ENCODE measurements at places on chromosomes 4 and X.

- DNase-seq = no peak
Measured at GRCh38 chr4:68748181-68748991, 67.4 kb upstream of the UGT2B10 start.

- peak; percentile 66 for DNase-seq
Measured at GRCh38 chrX:154411981-154412340, 622 bp downstream of the TAFAZZIN start.

DNA sequence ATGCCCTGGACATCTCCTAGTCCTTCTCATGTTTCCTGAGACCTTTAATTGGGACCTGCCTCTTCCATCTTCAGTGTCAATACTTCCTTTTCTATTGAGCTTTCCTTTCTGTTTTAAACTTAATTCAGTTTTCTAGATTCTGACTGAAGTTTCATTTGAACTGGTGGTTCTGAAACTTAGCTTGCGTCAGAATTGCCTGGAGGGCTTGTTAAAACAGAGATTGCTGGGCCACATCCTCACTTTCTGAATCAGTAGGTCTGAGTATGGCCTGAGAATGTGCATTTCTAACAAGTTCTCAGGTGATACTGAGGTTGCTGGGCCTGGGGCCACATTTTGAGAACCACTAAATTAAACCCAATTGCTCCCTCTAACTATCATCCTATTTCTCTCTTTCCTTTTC is 152.1 kb upstream of the DGKK start:
- no peak for DNase-seq

DNA sequence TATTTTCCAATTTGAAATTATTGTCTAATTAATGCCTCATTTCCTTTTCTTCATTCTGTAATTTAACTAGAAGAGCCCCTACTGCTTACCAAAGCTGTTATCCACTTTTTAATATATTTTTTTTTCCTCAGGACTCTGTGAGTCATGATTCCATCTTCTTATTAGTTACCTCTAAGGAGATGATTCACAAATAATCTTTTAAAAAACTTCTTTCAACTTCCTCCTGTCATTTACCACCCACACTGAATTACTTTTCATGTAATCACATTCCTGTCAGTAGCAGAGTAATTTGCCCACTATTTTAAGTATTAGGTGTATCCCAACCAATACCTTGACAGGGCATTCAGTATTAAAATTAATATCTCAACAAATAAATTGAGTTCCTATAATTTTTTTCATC is 470.9 kb upstream of the ADGRL3 start:
- DNase-seq = no peak

DNA sequence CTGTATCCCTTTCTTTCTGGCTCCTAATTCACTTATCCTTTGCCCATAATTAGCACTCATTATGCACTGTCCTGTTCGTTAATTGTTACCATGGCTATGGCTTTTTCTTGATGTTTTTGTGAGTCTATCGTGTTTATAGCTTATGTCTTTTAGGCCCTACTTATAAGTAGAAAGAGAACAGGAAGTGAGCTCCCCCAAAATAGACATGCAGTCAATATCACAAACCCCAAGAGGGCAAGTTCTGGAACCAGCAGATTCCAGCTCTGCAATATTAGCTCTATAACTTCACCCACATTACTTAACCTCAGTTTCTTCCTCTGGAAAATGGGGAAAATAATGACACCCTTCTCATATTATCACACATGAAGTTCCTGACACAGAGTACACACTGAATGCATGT is 7.4 kb upstream of the HS3ST1 start:
- DNase-seq = no peak

DNA sequence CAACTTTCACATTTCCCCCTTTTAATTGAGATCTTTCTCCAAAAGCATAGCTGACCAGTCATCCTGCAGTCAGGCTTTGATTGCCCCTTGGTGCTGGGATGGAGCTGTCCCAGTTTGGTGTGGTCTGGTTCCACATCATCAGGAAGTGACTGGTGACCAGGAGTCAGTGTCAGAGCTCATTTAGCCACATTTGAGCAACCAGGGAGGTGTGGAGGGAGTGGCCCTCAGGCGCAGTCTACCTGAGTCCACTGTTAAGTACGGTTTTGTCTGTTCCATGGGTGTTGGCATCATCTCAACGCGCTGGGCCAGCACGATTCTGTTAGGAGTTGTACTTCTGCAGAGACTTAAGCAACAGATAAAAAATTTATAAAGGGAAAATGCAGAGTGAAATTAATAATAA is 52.6 kb downstream of the RGS12 start:
- DNase-seq = no peak

DNA sequence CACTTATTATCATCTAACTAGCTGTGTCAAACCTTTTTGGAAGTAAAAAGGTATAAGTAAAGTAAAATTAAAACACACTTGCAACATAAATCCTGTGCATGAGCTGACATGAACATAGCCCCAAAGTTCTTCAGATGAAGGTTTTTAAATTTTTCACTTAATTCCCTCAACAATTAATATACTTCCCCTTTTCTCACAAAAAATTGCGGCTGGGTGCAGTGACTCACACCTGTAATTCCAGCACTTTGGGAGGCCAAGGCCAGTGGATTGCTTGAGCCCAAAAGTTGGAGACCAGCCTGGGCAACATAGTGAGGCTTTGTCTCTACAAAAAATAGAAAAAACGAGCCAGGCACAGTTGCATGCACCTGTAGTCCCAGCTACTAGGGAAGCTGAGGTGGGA is 16.8 kb downstream of the RASGEF1B start:
- DNase-seq = no peak

GRCh38 chr4:128979934-128980333 is 113.4 kb downstream of the SCLT1 start:
- no peak for DNase-seq

DNA sequence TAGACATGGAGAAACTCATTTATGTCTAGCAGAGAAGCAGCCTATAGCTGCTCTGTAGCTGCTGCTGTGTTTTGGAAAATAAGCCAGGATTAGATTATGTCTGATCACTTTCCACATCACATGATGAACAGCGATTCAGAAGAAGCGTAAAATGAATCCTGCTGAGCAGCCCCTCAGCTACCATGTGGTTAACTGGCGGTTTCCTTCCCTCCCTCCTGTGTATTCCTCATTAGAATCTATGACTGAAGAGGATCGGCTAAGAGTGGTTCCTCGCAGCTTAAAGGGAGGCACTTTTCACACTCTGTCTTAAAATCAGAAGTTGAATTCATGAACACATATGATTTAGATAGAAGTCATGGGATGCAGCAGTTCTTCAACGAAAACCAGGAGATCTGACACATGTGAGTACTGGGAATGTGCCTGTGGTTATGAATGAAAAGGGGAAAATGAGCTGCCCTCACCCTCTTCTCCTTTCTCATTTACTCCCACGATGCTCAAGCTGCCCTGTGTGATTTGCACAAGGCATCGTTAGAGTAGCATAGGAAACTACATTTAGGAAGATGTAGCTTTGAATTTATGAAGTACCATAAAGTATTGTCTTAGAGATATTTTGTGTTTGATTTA is at the start of gene PPEF1:
Gene PPEF1, plus strand, starts transcription at position 220 of the 624 bp plus-strand sequence. Its CDS starts 136 bp downstream, at position 356.
- DNase-seq = no peak
